CD4-positive, alpha-beta T cell treated with Interleukin-4 for 1 hour (primary cell): ENCODE measurements at places on chromosomes 16 and 17.

DNA sequence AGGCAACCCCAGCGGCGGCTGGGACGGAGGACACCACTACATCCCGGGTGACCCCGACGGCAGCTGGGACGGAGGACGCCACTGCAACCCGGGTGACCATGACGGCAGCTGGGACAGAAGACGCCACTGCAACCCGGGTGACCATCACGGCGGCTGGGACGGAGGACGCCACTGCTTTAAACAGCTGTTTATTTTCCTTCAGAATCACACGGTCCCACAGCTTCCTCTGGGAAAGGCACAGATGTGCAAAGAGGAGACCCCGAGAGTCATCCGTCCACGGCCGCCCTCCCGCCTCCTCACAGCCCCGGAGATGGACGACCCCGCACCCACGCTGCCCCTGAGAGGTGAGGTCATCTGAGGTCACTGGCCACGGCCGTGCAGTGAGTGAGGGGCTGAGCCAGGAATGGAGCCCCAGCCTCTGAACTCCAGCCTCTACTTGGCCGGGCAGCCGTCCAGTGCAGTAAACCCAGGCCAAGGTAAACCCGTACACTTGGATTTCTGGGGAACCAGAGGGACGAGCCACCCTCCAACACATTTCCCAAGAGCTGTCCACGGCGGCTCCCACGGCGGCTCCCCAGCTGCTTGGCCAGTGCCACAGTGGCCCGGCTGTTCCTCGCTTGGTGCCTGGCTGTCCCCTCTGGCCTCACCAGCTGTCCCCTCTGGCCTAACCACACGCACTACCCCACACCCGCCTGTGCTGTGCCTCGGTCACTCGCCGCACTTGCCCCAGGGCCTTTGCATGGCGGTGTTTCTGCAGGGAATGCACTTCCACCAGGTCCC lies 43.2 kb upstream of the PABPN1L start:
- DNase-seq = no peak

DNA sequence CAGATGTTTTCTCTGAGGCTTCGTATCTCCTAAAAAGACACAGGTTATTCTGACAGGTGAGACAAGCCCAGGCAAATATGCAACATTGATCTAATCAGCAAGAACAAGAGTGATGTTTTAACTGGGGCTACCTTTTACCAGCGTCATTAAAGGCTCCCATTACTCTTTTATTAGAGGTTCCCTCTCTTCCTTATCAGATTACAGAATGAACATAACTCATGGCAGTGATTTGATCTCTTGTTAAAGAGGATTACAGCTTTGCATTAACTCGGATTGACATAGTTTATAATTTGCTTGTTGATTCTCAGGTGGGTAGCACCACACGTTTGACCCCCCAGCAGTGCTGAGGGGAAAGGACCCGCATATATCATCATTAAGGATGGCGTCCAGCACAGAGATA lies 90.5 kb downstream of the AATF start:
- DNase-seq = no peak

DNA sequence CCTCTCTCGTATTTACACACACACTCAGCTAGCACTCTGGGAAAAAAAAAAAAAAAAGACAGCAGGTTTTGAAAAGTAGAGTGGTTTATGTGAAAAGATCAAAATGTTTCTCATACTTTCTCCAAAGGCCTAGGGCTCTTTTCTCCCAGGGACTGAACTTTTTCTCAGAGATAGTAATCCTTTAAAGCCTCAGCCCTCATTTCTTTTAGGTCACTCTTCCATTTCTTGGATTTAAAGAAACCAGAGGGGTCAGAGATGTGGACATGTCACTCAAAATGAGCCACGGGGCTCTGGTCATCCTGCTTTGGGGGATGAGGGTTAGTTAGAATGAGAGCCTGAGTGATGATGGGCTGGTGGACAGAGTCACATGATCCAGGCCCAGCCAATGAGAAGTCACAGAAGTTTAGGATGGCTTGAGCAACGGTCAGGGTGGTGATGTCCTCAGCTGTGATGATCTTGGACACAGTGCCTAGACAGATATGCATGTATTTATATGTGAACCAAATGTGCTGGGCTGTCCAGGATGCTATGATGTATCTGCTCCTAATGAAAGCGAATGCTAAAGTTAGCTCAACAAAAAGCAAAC lies 33.7 kb upstream of the AXIN2 start:
- DNase-seq = no peak

DNA sequence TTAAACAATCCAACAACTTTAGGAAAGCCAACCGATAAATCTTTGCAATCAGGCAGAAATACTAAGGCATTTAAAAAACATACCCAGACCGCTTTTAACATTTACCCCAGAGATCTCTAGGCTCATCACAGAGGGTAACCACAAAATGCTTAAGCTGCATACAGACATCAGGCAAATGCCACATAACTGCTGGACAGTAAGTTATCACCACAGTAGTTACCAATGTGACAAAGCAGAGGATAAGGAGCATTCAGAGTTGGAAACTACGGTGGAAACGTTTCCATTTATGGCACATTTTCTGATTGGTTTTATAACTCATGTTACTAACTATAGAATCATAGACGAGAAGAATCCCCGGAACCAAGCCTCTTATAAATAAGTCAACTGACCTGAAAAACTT lies 77.5 kb downstream of the KANSL1 start:
- DNase-seq = no peak

DNA sequence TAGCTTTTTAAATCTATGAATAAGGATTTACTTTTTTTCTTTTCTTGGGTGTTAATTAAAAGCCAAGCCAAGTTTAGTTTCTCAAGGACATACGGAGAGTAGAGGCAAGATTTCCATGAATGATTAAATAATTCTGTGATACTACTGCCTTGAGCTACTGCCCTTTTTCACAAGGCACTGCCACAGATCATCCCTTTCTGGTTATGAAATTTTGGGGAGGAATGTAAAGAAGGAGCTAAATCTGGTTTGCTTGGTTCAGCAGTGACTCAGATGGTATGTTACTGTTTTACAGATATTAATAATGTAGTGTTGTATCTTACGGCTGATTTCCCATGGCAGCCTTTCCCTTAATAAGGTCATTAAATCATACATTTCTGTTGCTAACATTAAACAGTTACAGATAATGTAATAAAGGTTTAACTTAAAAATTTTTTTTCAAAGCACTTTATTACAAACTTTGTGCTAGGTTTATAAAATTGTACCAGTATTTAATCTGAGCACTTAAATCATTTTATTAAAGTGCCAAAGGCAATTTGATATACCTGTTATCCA lies 2.6 kb downstream of the WSB1 start:
- no peak for DNase-seq

DNA sequence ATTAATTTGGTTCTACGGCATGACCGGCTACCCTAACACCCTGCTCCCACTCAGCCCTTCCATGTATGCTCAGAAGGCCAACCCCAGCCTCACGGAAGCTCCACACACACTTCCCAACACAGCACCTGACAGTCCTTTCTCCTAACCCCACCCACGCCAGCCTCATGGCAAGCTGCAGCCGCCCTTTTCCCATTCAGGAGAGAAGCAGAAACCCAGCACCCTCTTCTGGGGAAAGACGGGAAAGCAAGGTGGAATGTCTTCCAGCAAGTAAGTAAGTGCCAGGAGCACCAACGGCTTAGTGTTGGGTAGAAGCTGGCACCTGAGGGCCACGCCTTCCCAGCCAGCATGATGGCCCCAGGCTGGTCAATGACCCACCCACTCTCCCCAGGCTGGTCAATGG lies 32.1 kb downstream of the ABR start:
- no peak for DNase-seq
